ENCODE measurements at places on chromosomes 5 and 9. TPM values are rescaled to one million over a fixed set of nuclear protein-coding genes. Genes with fewer than 3 reads are reported as not detected.

The PFN3 gene
- total RNA-seq, result not detected

- DNase-seq, result no peak
These were observed 61.4 kb upstream of the GAS1 start for GRCh38 chr9:87008667-87009066.

GRCh38 chr5:160082614-160083500 is 36.4 kb downstream of the PWWP2A start:
- DNase-seq, result peak; percentile 61

DNA sequence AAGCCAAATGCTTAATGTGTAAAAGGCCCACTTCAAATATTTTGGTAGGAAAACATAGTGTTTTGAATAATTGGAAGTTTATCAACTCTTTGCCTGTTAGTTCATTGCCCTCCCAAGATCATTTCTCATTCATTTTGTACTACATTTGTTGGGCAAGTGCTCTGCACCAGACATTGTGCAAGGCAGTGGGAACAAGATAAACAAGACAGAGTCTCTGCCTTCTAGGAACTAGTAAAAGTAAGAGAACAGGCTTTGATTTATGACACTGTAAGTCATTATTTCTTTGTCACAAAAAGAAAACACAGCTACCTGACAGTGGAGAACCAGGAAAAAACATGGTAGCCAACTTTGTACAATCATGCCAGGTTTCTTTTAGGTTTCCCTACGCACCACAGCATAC is 63.7 kb upstream of the PAM start:
- peak; percentile 10 for DNase-seq

DNA sequence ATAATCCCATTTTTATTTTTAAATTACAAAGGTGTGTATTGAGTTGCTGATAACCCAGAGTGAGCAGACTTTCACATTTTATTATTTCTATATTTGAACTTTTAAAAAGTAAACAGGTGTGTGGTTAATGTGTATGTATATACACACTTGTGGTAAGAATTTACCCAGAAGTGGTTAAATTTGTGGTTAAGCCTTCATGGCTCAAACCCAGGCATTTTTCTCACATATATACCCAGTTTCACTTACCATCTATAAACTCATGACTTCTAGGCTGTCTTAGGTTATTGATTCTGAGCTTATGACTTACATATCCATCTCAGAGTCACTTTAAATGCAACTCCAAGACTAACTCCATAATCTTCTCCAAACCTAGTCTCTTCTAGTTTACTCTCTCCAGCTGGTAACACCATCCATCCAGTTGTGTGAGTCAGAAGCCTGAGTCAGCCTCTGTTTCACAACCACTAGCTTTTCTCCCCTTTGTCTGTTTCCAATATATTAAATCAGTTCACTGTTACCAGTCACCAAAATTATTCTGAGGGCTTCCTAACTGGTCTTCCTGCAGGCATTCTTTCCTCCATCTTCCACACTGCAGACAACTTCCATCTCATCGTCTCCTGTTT is 20.2 kb downstream of the ZBED3 start:
- peak; percentile 48 for DNase-seq

The DMRT3 gene
- not detected for total RNA-seq

The DCAF10 gene
- total RNA-seq, result 42.1 TPM

The RFESD gene
- 5.9 TPM for total RNA-seq

- DNase-seq, result no peak
These were observed 72.7 kb upstream of the RANBP3L start for GRCh38 chr5:36374266-36374862.

GRCh38 chr9:76313771-76314170 is 80.5 kb downstream of the RFK start:
- no peak for DNase-seq

GRCh38 chr5:90131383-90132133 is 278.0 kb downstream of the CETN3 start:
- DNase-seq, result no peak

DNA sequence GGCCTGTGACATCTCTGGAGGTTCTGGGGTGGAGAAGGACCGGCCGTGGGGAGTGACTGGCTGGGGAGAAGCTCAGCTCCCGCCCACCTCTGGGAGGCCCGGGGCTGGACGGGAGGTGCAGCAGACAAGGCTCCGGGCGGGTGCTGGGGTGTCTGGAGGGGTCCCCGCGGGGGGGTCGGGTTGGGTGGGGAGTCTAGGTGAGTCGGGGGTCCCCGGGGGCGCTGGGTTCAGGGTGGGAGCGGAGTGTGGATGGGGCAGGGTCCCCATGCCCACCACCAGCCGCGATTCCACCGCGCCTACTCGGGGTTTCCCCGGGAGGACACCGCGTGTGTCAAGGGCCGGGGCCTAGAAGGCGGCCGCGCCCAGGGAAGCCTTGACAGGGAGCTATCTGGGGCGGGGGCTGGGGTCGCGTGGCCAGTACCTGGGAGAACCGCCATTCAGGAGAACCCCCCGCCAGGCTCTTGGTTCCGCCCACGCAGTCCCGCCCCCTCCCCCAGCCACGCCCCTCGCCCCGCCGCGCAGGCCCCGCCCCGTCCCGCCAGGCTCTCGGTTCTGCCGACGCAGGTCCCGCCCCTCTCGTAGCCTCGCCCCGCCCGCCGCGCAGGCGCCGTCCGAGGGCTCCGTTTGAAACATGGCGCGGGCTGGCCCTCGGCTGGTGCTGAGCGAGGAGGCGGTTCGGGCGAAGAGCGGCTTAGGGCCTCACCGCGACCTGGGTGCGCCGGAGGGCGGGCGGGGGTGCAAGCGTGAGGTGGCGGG is at the start of gene CEP72:
TSS of gene CEP72 (plus strand) at position 610 of the 756 bp plus-strand sequence. CDS start at position 632, 22 bp downstream.
- DNase-seq, result peak; percentile 85

- peak; percentile 84 for DNase-seq
These were observed at the start of gene RNF224 for GRCh38 chr9:137227054-137227852. TSS of gene RNF224 (plus strand) at chr9:137227502. CDS start at chr9:137228336, 834 bp downstream.

GRCh38 chr5:26921439-26921838 is 116.9 kb downstream of the CDH9 start:
- DNase-seq, result no peak

The LVRN gene
- 0.71 TPM for total RNA-seq

DNA sequence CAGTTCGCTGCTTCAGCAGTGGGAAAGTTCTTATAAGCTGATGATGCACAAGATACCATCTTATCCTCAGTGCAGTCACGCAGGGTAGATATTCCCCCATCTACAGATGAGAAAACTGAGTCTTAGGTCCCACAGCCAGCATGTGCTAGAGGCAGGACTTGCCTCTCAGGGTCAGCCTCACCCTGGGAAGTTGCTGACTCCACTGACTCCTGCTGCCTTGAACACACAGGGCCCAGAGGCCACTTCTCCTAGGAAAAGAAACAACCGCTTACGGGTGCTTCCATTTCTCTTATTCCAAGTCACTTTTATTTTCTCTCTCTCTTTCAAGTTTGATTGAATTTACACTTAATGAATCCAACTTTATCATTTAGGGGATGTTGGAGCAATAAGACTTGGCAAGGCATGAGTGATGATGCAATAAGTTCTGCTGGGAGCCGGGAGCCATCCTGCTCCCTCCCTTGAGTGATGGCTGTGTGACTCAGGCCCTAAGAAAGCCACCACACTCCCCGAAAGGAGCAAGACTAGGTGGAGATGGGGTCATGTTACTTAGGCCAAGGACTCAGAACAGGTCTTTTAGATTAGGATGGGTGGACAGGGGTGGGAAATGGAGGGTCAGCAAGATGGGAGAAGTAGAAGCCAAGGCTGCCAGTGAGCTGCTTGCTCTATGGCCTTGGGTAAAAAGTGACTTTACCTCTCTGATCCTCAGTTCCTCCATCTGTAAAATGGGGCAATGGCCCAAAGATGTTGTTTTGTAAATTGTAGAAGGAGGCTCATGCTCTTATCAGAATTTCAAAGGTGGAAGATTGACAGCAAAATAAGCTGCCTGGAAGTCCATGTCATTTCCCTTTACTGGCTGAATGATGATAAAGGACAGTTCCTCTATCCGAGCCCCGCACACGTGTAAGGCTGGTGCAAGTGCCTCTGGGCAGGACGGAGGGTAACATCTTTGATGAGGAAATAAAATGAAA is 67.4 kb upstream of the ZNF618 start:
- peak; percentile 92 for DNase-seq

The ZNF883 gene
- total RNA-seq, result 0.51 TPM

DNA sequence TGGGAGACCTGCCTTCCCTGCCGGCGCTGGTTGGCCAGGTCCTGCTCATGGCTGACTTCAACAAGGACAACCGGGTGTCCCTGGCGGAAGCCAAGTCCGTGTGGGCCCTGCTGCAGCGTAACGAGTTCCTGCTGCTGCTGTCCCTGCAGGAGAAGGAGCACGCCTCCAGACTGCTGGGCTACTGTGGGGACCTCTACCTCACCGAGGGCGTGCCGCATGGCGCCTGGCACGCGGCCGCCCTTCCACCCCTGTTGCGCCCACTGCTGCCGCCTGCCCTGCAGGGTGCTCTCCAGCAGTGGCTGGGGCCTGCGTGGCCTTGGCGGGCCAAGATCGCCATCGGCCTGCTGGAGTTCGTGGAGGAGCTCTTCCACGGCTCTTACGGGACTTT is 10.6 kb downstream of the DIPK1B start:
- no peak for DNase-seq

GRCh38 chr9:38071470-38072134 is 2.6 kb upstream of the SHB start:
- DNase-seq, result no peak

DNA sequence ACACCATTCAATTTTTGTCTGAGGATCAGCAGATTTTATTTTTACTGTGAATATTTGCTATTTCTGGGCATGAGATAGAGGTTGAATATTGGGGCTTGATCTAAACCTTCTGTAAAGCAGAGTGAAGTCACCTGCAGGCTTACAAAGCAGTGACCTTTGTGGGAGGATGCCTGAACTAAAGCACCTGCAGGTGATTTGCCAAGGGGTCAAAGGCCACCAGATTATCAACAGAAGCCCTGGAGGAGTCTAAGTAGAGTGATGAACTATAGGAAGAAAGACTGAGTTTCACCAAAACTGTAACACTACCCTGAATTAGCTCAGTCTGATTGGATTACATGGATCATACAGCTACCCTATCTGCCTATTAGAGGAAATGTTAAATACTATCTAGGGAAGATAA is 144.3 kb upstream of the PRLR start:
- DNase-seq, result no peak

GRCh38 chr5:180281706-180282105 is 10.2 kb downstream of the MAPK9 start:
- no peak for DNase-seq

- DNase-seq, result no peak
These were observed 5.2 kb upstream of the ZBTB6 start for GRCh38 chr9:122918310-122918709.

DNA sequence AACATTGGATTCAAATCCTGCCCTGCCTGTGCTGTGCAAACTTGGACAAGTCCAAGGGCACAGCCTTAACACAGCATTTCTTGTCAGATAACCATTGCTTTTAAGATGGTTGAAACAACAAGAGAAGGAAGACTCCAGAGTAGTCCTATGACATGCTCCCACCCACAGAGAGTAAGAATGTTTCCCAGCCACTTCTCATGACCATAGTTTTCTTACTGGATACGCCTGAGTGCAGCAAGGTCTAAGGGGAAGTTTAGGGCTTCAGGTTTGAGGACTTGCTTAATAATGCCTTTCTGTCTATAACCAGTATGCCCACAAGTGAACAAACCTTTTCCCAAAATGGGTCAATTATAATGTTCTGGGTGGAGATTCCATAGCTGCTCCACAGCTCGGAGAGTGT is 126.4 kb downstream of the SLF1 start:
- no peak for DNase-seq

- DNase-seq, result peak; percentile 68
These were observed 155.8 kb upstream of the IRX4 start for GRCh38 chr5:2038321-2039179.

The LOX gene
- 10.7 TPM for total RNA-seq

GRCh38 chr5:17196697-17197096 is 20.7 kb upstream of the BASP1 start:
- DNase-seq, result no peak

The IER5L gene
- total RNA-seq, result 11.9 TPM

DNA sequence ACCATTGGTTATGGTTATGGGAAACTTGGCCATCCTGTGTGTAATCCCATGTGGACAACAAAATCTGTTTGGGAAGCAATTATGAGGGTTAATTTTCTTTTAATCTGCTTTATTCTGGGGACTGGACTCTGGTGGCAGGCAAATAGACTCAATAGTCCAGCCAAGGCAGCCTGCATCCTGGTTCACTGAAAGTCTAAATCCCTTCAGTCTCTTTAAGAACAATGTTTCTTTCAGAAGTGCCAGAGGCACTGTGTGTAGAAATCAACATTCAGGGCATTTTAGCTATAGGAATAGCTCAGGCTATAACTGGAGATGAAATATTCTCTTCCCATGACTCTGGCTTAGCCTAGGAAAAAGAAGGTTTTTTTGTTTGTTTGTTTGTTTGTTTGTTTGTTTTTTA is 118.0 kb downstream of the SPATA31D1 start:
- no peak for DNase-seq

DNA sequence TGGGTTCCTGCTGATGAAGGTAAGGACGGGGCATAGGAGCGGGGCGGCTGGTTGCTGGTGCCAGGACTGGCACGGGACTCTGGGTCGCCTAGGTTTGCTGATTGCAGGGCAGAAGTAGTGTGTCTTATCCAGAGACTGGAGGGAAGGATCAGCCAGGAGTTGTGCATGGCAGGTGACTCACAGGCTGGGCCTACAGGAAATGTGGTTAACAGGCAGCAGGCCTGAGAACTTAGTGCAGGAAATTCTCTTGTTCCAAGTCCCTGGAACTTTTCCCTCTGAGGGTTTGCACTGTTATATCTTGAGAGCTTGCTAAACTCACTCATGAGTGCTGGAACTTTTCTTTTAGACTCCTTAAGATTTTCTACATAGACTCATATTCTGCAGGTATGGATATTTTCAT is 95.1 kb downstream of the ANXA2R start:
- peak; percentile 89 for DNase-seq

DNA sequence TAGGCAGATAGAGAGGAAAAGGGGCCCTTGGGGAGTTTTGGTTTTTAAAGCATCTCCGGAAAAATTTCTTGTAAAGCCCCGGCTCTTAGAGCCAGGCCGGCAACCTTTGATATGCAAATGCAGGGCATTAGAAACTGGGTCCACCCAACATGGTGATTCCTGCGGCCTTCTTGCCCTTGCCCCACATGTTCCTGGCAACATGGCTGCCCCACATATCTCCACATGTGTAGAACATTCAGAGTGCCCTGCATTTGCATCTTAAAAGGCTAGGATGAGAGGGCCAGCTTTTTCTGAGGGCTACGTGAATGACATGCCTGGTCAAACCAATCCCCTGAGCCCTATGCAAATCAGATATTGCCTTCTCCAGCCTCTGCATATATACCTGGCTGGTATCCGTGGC is 5.0 kb upstream of the SNAPC3 start:
- no peak for DNase-seq

GRCh38 chr5:58085800-58086199 is 374.1 kb downstream of the PLK2 start:
- peak; percentile 79 for DNase-seq

- DNase-seq, result no peak
These were observed 1.4 kb upstream of the DAB2 start for GRCh38 chr5:39426051-39426745.

DNA sequence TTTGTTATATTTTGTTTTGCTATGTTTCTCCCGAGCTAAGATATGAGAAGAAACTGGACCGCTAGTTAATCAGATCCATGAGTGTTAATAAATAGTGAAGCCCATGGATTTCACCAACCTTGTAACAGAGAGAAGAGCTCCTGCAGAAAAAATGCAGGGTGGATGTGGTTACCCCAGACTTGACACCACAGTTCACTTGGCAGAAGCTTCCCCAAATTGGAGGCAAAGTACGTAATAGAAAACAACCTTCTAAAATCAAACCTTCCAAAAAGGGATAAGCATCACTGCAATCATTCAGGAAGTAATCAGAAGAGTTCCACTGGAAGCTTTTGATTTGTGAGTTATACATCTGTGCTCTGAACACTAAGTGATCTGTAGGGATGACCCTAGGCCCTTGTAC is 267.5 kb downstream of the ACTL7B start:
- no peak for DNase-seq

- DNase-seq, result no peak
These were observed 97.7 kb downstream of the ESM1 start for GRCh38 chr5:54887663-54888062.

The IL4 gene
- not detected for total RNA-seq

Data from MCF 10A (cell line).